Myocyte (in vitro differentiated cells): ENCODE measurements at places on chromosomes 6 and 20. TPM values are rescaled to one million over a fixed set of nuclear protein-coding genes. Genes with fewer than 3 reads are reported as not detected.

PLA2G7 gene
- not detected in 2 replicates for total RNA-seq

BAK1 gene
- 23.9 and 27.3 TPM in 2 replicates for total RNA-seq

BTNL2 gene
- not detected in 2 replicates for total RNA-seq

- DNase-seq: peak; percentile 29
These were observed 152.1 kb upstream of the SMLR1 start for GRCh38 chr6:130675072-130675471.

GRCh38 chr20:36988494-36988966, 37.0 kb upstream of the SAMHD1 start:
- DNase-seq: peak; percentile 7

- DNase-seq: peak; percentile 11
These were observed 2.4 kb downstream of the PHACTR2 start for GRCh38 chr6:143680141-143680540.

- DNase-seq: no peak
These were observed 14.8 kb upstream of the NPEPL1 start for GRCh38 chr20:58677808-58678207.

- no peak for DNase-seq
These were observed 7.1 kb downstream of the CASP8AP2 start for GRCh38 chr6:89836639-89837222.

RIN2 gene
- 28.3 and 31.6 TPM in 2 replicates for total RNA-seq

ARFRP1 gene
- total RNA-seq: 47.1 and 63.1 TPM in 2 replicates

DNA sequence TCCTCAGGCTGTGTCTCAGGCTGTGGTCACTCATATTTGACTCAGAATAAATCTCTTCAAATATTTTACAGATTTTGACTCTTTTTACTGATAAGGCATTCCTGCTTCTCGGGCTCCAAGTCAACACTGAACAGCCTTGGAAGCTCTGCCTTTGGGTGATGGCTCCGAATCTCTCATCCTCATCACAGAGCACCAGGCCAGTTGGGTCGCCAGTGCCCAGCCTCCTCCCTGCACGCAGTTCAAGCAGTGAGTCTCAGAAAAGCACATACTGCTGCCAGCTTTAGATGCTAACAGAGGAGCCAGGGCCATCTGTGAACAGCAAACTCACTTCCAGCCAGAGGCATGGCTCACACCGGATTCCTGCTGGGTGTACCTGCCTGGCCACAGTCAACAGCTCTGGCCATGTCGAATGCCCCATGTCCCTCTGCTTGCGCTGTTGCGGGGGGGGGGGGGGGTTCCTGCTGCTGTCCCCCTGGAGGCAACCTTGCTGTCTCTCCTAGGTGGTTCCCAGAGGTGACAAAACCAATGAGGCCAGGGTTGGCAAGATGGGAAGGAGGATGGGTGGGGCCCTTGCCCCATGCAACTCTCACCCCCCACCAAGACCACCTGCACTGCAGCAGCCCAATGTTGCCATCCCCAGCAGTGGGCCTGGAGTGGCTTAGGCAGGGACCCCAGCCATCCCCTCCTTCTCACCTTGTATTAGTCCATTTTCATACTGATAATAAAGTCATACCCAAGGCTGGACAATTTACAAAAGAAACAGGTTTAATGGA, 248.8 kb downstream of the ERMARD start:
- no peak for DNase-seq

- DNase-seq: peak; percentile 26
These were observed 59.6 kb upstream of the QKI start for GRCh38 chr6:163354761-163355425.

- DNase-seq: no peak
These were observed 113.8 kb downstream of the BTBD9 start for GRCh38 chr6:38525888-38526287.

DNA sequence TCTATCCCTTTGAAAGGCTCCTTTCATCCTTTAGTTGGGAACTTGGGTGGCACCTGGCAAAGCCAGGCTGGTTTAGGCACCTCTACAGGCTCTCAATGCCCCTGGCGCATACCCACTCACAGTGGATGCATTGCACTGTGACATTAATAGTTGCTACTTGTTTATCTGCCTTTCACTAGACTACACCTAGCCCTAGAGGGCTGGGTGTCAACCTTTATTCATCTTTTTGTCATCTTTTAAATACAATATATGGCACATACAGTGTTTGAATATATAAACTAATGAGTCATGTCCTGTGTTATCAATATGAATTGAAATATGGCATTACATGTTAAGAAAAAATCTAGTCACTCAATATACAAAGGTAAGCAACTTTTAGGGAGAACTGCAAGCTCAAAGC, 120.0 kb upstream of the BCLAF1 start:
- DNase-seq: no peak

- DNase-seq: no peak
These were observed 117.0 kb downstream of the NFATC2 start for GRCh38 chr20:51425347-51426106.

GRCh38 chr6:31351401-31352309, 5.3 kb downstream of the HLA-B start:
- DNase-seq: no peak

GRCh38 chr6:158605266-158605878, 39.2 kb downstream of the DYNLT1 start:
- DNase-seq: peak; percentile 76

NMBR gene
- total RNA-seq: not detected in 2 replicates

GRCh38 chr6:2969549-2969948, 1.8 kb downstream of the SERPINB6 start:
- DNase-seq: no peak

DNA sequence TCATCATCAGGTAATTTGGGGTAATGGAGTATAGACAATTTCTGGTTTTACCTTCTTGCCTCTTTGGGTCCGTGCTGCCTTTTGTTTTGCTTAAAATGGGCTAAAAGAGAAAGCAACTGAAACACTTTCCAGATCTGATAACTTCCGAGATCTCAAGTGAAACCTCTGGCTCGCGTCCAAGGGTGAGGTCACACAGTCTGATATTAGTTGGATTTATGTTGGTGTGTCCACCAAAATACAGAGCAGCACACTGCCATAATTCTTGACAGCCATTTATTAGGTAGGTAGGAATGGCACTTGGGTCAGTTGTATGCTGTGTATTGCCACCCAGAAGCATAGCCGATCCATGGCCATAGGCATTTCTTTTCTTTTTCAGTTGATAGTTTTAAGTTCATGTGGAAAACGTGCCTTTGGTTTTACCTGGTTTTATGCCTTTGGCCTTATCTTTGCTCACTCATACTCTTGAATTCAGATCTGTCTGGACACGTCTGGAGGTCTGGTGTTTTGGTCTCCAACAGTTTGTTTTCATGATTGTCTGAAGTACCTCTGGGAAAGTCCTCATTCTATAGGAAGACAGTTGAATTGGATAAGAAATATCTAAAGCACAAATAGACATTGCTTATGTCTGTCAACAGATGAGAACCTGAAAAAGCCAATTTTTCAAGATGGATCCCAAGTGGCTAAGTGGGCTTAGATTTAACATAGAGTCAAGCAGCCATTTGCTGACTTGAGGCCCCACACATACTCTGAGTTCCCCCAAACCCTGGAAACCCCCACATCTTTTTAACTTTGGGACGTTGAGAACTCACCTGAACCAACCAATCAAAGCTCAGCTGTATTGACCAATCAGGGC, 320.8 kb downstream of the SOX4 start:
- no peak for DNase-seq
